Bronchial epithelial cell (primary cell): ENCODE measurements at places on chromosomes 3 and 15.

GRCh38 chr3:83500422-83500821 is 1458.4 kb upstream of the CADM2 start:
- peak; percentile 48 for DNase-seq

DNA sequence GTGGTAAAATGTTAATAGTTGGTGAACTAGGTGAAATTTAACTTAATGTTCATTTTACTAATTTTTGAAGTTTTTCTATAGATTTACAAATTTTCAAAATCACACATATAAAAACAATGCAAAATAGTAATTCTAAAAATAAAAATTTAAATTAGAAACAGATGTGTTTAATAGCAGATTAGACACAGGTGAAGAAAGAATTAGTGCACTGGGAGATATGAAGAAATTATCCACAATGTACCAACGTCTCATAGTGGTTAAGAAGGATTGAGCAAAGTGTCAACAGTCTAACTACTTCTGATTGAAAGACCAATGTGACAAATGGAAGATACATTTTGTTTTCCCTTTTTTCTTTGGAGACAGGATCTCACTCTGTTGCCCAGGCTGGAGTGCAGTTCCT is 26.5 kb downstream of the SPG11 start:
- DNase-seq = no peak

GRCh38 chr15:98938799-98939198 is 68.8 kb downstream of the PGPEP1L start:
- DNase-seq = no peak

DNA sequence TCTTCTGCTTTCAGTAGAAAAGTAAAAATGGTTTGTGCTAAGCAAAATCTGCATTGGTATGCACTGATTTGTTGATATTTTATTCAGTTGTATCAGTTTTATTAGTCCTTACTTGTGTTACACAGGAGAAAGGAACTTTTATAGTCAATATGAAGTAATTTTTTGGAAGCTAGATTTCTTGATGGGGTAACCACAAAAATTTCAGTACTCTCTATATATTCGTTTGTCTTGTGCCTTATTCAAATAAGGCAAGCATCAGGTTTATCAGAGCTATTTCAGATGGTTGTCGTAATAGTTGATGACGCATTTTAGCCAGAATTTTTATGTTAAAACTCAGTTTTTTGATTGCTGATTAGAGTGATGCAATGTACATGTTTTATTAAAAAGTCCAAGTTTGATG is 50.7 kb upstream of the NIPA1 start:
- DNase-seq = no peak

- no peak for DNase-seq
These were observed 39.5 kb downstream of the TM2D3 start for GRCh38 chr15:101612676-101613075.

DNA sequence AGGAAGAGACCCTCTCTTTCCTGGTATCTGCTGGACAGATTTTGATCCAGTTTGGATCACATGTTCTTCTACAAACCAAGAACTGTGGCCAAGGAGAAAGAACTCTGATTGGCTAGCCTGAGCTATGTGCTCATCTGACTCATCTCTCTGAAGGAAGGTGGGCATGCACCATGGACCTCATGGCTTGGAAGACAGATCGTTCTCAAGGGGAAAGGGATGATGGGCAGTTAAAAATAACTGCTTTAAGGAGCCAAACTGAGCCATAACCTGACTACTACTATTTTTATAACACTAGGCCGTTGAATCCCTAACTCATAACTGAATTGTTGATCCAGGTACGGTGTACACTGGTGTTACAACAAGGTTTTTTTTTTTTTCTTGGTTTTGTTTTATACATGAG is 112.4 kb downstream of the B3GALNT1 start:
- no peak for DNase-seq

DNA sequence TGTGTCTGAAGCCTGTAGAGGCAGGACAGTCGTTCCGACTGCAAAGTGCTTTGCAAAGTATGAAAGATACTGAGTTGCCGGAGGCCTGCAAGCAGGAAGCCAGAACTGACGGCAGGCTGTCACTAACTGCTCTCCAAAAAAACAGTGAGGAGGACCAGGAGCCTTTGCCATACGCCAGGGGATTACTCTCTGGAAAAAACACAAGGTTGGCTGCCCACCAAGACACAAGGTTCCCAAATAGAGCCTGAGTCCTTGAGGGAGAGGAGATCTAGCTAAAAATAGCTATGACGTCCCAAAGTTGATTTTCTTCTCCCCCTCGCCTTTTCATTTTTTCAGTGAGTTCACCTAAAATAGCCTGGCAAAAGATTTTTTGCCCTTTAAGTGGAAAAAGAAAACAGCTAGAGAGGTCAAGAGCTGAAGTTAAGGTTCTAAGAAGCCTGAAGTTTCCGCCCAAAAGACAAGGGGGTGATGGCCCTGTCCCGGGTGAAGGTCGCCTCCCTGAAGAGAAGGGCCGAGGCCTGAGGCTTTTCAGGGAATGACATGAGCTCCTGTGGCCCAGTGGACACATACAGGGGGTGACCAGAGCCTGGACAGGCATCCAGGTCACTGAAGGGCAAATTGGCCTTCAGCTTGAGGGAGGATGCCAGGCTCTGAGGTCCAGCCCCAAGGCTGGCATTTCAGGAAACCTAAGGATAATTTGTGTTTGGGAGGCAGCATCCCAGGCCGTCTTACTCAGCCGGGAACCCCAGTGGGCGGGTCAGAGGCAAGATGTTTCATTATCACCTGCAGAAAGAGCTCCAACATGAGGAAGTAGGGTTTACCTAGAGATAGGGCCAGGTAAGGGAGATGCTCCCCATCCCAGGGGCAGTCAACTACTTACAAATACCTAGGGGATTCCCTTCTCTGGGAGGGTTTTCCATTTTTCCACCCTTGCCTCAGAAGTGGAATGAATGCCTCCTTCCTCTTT is 44.9 kb upstream of the DGKG start:
- DNase-seq = no peak

DNA sequence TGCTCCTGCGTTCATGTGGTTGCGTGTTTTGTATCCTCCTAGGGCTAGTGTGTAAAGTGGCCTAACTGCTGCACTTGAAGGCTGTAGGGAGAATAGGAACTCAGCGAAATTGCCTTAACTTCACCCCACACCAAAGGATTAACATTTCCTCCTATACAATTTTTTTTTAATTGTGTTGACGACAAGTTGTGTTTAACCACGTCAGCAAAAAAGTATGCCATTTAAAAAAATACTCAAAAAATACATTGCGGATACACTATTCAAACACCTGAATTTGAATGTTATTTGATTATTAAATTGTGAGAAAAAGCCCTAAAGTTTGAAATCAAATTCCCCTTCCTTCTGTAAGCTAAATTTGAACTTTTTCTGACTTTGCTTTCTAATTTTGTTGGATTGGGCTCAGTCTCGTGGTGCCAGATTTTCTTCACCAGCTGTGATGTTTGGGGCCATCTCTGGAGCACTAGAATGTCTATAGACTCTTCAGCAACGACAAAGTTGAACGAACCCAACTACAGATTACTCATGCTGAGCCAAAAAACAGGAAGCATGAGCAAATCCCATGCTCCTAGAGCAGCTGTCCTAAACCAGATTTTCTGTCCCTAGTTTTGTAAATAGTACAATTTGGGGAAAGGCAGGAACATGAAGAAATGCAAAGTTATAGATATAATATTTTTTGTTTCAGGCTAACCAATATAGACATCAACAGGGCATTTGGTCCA is 8.1 kb upstream of the SLC9A9 start:
- no peak for DNase-seq

DNA sequence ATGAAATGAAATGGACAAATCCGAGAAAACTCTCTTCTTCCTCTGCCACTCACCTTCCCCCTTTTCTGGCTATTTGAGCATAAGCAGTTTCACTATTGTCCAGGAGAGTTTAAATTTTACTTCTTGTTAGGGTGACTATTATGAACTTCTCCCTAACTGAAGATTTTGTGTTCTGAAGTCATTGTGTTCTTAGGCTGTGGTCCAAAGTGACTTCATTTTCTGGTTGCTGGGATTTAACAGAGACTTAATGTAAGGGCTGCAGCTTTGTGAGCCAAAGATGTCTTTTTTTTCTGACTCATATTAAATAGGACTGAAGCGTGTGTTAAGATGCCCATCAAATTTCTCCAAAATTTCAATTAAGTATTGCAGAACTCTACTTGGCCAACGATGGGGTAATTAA is 46.5 kb upstream of the FSTL1 start:
- peak; percentile 87 for DNase-seq

- DNase-seq = no peak
These were observed 93.4 kb downstream of the ETFA start for GRCh38 chr15:76217882-76218217.

DNA sequence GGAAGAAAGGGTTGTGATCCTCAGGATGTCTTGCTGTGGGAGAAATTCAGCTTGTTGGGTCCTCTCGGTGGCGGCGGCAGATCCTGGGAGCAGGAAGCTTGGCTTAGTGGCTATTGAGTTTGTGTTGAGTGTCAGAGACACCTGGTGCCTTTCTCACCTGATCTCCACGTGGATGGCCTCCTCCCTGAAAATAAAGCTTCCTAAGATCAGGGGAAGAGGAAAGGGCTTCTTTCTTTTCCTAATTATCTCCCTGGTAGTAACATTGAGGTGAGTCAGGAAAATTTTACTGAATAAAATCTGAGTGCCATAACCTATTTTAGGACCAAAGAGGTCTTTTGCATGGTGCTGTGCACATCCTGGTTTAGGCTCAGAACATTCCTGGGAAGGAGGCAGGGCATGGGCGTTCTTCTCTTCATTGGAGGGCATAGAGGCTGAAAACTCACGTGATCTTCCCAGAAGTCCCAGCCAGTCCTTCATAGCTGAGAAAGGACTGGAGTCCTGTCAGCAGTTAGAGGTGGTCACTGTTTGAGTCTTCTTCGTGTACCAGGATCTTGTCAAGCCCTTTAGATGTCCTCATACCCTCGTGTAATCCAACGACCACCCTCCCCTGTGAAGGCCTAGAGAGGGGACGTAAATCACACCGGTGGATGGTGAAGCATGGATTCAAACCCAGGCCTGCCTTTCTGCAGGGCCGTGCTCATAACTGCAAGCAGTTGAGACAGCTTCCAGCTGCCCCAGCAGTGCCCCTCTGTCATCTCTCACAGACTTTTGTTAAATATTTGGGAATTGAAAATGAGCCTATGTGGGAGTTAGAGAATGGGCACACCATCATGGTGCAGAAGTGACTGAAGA is 1.1 kb downstream of the CMTM8 start:
- peak; percentile 31 for DNase-seq

DNA sequence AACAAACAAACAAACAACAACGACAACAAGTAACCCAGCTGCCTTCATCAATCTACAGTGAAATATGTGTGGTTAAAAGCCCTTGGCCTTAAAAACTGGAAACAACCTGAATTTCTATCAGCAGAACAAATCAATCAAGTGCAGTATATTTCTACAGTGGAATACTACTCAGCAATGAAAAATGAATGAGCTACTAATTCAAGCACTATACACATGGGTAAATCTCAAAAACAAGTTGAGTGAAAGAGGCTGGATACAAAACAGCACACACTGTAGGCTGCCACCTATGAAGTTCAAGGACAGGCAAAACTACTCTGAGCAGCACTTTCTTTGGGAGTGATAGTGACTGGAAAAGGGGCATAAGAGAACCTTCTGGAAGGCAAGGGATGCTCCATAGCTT is 395.5 kb upstream of the PROK2 start:
- DNase-seq = no peak

DNA sequence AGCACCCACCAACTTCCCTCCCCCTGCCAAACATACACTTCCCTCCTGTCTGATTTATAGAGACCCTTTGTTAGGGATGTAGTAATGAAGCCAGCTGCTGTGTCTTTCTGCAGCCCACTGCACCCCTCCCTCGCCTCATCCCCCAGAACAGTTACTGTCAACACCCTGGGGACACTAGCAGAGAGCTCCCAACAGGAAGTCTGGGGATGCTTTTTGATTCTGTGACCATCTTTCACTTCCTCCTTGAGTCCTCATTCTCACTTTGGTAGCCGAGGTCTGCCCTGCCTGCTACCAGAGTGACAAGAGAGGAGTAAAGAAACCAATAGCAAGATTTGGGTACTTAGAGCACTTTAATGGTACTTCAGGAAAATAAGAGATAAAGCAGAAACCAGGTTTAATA is 201.6 kb downstream of the SATB1 start:
- DNase-seq = no peak

GRCh38 chr3:56754741-56755417 is 46.9 kb downstream of the ARHGEF3 start:
- no peak for DNase-seq

DNA sequence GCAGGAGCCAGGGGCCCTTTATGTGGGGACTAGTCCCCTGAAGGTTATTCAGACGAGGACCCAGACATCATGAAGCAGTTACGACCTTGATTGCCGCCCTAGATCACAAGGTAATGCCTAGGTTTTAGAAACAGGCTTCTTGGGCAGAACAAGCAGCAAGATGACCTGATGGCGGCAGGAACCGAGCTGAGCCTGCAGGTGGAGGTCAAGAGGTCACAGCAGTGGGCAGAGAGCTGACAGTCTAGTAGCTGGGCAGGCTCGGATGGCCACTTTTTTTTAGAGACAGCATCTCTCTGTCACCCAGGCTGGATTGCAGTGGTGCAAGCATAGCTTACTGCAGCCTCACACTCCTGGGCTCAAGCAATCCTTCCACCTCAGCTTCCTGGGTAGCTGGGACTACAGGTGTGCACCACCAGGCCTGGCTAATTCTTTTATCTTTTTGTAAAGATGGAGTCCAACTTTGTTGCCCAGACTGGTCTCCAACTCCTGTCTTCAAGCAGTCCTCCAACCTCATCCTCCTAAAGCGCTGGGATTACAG is 83.5 kb upstream of the ABHD17C start:
- DNase-seq = no peak

GRCh38 chr15:73293773-73294172 is 75.0 kb downstream of the HCN4 start:
- no peak for DNase-seq

GRCh38 chr3:100104442-100104798 is 9.9 kb downstream of the FILIP1L start:
- no peak for DNase-seq

DNA sequence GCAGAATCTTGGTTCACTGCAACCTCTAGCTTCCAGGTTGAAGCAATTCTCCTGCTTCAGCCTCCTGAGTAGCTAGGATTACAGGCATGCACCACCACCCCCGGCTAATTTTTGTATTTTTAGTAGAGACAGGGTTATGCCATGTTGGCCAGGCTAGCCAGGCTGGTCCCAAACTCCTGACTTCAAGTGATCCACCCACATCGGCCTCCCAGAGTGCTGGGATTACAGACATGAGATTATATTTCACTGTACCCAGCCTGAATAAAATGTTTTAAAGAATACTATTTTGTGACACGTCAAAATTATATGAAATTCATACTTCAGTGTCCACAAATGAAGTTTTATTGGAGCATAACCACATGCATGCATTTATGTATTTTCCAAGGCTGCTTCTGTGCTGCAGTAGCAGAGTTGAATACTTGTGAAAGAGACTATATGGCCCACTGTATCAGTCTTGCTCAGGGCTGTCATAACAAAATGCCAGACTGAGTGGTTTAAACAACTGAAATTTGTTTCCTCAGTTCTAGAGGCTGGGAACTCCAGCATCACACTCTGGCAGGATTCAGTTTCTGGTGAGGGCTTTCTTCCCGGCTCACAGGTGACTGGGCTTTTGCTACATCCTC is 77.2 kb downstream of the PRTG start:
- no peak for DNase-seq
